ENCODE measurements at places on chromosomes 11 and 22.

- peak; percentile 27 for DNase-seq
Measured at GRCh38 chr22:33438273-33438672, 380.1 kb upstream of the SYN3 start.

DNA sequence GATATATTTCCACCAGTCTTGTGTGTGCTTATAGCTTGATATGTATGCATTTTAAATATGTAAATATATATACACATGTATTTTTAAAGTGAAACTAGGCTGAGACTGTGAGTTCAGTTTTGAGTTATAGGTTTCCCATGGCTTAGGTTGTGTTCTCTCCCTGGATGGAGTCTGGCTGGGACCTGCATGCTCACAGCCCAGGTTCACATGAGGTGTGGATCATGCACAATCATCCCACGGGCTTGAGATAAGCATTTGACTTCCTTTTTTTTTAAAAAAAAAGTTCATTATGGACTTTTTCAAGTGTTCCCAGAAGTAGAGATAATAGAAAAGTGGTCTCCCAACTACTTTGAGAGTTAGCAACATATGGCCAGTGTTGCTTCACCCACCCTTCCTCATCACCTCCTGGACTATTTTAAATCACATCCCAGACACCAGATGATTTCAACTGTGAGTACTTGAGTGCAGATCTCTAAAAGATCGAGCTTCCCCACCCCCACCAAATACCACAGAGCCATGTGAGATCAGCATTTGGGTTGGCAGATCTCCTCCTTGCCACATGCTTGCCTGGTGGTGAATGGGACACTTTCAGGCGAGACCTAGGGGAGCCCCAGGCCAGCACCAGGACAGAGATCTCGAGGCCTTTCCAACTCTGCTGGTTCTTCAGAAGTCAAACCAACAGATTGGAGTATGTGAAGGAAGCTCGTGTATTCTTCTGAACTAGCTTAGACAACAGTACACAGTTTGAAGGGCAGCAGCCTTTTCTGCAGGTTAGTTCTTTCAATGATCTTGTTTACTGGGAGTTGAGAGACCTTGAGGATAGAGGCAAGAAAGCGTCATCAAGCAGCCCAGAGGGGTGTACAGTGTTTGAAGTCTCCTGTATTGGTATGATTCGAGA lies 15.9 kb downstream of the MED15 start:
- DNase-seq: no peak

DNA sequence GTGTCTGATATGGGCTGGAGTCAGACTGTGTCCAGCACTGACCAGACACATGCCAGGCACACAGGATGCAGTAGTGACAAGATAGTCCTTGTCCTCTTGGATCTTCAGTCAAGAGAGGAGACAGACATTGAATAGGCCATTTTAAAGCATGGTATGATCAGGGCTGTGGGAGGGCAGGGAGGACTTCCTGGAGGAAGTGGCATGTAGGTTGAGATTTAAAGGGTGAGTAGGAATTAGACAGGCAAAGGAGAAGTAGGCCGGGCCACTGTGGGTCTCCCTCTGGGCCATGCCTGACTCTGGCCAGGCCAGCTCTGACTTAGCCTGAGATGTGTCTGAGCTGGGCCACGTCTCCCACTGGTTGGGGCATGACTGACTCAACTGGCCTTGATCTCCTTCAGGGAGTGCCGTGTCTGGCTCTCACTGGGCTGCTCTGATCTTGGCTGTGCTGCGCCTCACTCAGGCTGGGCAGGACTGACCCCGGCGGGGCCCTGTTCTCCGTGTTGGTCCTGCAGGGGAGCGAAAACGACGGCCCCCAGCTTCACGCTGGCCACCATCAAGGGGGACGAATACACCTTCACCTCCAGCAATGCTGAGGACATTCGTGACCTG lies 71.2 kb downstream of the MYO7A start:
- no peak for DNase-seq

GRCh38 chr11:60282286-60282685 lies 1.8 kb downstream of the MS4A4A start:
- no peak for DNase-seq

GRCh38 chr11:390175-390574 lies 3.8 kb upstream of the PKP3 start:
- no peak for DNase-seq

Data from GOT3 (cell line).